ENCODE measurements at places on chromosomes 7 and 10.

DNA sequence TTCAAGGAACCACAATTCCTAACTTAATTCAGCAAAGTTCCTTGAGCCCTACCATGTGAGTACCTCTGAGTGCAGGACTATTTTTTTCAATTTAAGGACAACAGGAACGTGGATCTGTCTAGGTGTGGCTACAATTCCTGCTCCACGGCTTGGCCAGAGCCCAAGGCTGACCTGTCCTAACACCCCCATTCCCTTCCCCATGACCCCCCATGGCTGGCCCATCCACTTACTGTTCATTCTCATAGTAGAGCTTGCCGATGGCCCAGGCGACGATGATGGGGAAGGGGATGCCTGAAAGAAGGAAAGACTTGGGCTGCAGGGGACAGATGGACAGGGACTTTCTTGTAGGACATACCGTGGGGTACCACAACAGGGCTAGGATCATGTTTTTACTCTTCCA, 20.3 kb downstream of the CRHR2 start:
- DNase-seq = no peak

- DNase-seq = no peak
Measured at GRCh38 chr10:73716251-73716650, 18.3 kb upstream of the AGAP5 start.

DNA sequence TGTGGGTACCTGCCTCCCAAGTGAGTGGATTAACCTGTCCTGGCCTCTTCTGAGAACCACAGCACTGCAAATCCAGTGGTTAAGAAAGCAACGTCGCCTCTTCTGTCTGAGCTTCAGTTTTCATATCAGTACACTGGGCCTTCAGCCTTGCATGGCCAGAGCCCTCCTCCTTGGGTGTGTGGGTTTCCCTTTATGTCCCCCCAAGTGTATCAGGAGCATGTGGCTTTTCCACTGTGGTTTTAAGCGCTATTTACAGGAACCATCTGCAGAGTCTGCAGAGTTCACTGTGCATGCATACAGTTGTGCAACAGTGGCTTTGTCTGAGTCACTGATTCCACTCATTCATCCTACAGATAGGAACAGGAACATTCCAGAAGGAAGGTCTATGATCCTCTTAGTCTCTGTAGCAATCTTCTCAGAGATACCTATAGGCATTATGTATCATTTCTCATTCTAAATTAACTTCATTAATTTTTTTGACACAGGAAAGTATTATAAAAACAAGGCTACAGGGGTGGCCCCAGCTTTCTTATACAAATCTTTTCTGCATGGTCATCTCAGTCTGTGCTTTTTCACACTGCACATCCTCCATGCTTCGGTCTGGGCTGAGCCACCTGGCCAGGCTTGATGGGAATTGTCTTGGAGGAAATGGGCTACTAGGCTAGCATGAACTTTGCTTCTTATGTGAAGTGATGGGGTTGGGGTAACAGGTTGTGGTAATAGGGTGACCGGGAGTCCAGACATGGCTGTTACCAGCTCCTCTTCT, 17.1 kb downstream of the MBL2 start:
- peak; percentile 86 for DNase-seq

- DNase-seq = no peak
Measured at GRCh38 chr10:131044379-131045111, 267.0 kb downstream of the TCERG1L start.

DNA sequence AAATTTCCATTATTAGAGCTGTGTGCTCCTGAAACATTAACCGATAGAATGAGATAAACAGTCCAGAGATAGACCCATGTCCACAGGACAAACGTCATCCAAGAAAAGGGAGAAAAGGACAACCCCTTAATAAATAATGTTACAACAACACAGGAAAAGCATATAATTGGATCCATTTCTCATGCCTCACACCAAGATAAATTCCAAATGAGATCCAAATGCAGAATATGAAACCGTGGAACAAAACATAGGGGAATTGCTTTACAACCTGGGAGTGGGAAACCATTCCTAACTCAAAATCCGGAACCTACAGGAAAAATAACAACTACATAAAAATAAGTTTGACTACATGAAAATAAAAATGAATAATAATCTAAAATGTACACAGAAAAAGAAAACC, 22.4 kb upstream of the NEBL start:
- no peak for DNase-seq

DNA sequence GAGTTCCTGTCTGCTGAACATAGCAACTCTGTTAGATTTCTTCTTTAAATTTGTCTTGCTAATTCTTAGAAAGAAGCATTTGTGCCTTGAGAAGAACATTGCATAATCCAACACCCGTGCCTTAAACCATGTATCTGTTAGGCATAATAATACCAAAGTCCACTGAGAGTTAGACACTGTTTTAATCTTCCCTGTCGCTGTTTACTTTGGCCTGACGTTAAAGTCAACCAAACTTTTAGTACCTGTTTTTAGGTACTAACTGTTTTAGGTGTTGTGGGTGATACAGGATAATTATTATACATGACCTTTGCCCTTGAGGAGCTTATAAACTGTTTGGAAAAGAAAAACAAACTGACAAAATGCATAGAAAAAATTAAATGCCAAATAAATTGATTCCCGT, 43.6 kb downstream of the KLHDC10 start:
- DNase-seq = no peak

DNA sequence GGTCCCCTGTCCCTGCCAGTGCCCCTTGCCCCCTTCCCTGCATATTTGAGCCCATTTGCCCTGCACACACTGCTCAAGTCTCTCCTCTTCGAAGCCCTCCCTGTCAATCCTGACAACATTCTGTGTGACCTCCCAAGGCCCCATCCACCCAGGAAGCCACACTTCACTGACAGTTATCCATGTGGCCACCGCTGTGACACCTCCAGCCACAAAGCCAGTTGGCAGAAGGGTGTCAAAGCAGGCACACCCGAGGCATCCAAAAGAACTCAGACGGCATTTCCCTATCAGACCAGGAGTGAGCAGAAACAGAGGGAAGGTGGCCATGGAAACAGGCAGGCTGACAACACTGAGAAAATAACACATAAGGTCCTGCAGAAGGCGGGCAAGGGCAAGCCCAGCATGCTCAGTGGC, 4.6 kb downstream of the POLM start:
- no peak for DNase-seq

- DNase-seq = no peak
Measured at GRCh38 chr10:47309408-47310089, 9.6 kb downstream of the GDF10 start.

DNA sequence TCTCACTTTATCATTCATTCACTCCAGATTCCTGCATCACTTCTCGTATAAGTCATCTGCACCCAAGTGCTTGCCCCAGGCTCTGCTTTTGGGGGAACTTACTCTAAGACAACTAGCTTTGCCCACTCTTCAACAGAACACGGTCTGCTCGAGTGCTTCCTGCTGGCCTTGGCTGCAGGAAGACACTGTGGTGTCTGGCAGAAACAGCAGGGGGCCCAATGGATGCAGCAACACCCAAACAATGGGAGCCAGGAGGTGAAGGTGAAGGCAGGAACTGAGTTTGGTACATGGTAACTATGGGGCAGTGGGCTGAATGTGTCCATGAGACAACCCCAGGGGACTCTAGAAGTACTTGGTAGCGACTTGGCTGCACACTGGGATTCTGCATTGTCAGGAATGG, 344.0 kb downstream of the REEP3 start:
- DNase-seq = no peak

DNA sequence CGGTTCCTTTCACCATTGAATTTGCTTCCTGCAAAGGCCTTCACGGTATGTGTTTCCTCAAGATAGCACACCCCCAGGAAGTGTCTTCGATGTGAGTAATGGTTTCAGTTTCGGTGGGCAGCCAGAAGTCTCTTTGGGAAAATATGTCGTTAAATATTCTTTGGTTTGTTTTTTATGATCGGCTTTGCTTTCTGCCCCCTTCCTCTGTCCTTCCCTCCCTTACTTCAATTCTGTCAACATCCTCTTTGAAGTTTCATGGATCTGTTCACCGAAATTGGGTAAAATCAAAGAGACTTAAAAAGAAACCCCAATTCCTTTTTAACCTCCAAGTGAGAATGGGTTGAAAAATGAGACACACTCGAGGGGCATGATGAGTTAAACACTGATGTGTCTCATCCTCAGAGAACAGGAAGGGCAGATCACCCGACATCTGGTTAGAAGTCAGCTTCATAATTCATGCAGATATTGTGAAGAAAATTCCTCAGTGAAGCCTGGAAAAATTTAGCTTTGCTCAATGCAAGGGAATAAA, 170.8 kb upstream of the HABP2 start:
- peak; percentile 76 for DNase-seq

DNA sequence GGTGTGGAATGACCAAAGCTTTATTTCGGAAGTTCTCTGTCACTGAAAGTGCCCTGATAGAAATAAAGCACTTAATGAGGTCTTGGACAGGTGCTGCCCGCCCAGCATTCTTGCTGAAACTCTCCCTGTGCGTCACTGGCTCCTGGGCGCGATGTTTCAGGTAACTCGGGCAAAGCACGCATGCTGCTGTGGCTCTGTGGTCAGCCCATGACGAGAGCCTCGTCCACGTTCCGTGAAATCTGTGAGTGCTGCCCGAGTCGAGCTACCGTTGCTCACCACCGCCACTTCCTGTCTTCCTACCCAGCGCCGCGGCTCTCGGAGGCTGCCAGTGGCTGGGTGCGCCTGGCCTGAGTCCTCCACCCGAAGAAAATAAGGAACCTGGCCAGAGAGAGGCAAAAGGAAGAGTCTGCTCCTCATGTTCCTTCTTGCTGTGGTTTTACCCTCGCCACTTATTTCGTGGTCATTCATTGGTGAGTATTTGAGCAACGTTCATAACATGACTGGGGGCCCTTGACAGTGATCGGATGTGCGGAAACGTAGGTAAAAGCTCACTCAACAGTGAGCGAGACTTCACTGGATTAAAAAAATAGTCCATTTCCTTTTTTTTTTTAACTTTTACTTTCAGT, 95.5 kb downstream of the MAP3K8 start:
- DNase-seq = peak; percentile 89

- no peak for DNase-seq
Measured at GRCh38 chr10:117373823-117374505, 1.3 kb downstream of the PDZD8 start.

GRCh38 chr10:35707642-35708425, 65.7 kb upstream of the FZD8 start:
- DNase-seq = no peak

- no peak for DNase-seq
Measured at GRCh38 chr7:135678612-135679575, 16.6 kb downstream of the STMP1 start.

GRCh38 chr7:104206841-104207240, 972 bp downstream of the ORC5 start:
- no peak for DNase-seq

DNA sequence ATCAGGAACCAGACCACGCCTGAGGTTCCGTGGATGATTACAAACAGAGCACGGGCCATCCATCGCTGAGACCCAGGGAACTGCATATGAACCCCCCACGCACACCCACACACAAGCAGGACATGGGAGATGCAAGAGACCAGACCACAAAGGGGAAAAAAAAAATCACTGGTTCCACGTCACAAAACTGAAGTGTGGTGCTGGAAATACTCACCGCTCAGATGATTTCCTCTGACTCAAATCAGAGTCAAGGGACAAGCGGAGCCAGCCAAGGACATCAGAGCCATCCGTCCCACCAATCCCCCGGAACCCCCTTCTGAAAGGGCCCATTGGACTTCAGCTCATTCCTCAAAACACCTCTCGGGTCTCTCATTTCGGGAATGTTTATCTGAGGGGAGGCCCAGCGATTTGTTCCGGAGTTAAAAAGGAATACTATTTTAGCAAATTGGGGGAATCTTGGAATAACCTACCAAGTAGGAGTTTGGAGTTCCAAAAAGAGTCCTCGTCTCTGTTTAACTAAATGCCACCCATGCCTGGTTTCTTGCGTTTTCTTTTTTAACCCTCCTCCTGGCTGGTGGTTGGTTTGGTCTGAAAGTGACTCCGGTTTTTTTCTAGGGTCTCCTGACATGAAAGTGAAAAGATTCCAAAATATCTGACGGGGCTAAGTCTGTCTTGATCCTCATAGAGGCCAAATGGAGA, 15.0 kb downstream of the SNX8 start:
- DNase-seq = no peak

- no peak for DNase-seq
Measured at GRCh38 chr10:119273413-119273812, 66.0 kb downstream of the GRK5 start.

GRCh38 chr7:22582863-22583622, 83.1 kb upstream of the STEAP1B start:
- no peak for DNase-seq

- no peak for DNase-seq
Measured at GRCh38 chr7:80542398-80542797, 30.5 kb upstream of the GNAT3 start.

DNA sequence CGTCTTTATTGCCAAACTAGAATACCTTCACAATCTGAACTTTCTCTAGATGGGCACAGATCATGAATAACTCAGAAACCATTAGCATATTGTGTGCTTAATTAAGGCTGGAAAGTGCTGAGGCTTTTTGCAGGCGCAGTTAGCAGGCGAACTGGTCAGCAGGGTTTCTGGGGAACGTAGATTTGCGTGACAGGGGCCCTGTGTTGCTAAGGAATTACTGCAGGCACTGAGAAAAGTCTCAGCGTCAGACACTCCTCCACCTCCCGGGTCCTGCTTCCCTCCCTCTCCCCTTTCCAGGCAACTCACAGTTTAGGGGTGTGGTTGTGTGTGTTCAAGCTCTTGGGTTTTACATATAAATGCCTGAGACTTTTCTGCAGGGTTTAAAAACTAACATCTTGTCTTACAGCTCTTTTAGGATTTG, 2.2 kb downstream of the MAP3K8 start:
- DNase-seq = peak; percentile 20

DNA sequence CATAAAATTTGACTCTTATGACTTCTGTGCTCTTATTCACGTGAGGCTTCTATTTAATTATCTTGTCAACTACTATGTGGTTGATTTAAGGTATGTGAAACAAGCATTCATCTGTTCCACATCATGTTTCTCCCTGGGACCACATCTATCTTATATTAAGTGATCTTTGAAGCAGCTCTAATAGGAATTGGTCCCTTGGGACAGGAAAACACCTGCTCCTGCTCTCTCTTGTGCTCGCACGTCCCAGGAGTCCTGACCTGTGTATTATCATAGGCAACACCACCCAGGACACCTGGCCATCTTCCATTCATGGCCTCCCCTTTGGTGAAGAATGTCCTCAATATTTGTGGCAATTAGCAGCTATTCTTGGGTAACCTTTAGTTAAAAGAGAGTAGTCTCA, 269.2 kb downstream of the NRG3 start:
- no peak for DNase-seq

- DNase-seq = no peak
Measured at GRCh38 chr7:56092789-56093531, at the start of gene PHKG1. PHKG1 (minus strand) TSS chr7:56092952; CDS start chr7:56088941, 4,011 bp downstream.

DNA sequence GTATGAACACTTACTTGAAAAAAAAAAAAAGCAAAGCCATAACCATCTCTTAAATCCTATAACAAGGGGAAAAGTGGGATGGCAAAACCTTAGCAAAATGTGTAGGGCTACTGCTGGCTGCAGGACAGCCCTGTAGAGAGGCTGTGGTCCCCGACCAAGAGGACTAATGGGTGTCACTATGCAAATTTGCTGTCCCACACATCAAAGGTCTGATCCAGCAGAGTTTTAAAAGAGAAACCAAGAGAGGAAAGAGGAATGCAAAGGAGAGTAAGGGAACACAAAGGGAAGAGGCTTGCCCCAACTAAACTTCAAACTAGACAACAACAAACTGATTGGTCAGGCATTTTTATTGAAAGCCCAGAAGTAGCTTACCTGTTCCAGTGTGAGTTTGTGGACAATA, 3.1 kb upstream of the ZNRF2 start:
- no peak for DNase-seq

All from GDM1 (cell line).